ENCODE measurements at places on chromosomes 6 and 20.

DNA sequence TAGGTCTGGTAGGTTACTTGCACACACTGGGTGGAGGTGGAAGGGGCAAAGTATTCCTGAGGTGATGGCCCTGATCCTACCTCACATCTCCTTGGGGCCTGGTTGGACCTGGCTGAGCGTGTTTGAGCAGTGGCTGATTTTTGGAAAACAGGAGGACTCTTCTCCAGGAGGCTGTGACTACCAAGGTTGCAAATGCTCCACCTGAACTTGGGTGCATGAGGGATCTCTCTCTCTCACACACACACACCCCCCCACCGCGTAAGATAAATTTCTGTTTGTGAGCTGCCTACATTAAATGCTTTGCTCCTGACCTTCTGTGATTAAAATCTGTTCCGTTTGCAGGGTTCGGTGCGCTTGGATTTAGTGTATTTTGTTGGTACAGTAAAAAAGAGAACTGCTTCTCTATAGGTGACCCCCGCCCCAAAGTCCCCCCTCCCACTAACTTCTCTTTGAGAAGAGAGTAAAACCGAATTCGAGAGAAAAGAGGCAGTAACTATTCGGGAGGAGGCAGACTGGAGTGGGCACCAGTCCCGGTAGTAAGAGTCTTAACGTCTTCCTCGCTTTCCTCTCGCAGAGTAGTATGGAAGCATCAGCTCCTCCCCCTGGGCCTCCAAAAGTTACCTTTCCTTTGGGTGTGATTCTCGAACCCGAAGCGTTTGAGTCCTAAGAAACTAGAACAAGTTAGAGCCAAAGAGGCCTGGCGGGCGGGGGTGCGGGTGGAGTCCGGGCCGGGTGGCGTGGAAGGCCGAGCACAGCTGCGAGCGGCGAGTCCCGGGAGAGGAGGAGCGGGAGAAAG, 585 bp upstream of the DSE start:
- no peak for DNase-seq

DNA sequence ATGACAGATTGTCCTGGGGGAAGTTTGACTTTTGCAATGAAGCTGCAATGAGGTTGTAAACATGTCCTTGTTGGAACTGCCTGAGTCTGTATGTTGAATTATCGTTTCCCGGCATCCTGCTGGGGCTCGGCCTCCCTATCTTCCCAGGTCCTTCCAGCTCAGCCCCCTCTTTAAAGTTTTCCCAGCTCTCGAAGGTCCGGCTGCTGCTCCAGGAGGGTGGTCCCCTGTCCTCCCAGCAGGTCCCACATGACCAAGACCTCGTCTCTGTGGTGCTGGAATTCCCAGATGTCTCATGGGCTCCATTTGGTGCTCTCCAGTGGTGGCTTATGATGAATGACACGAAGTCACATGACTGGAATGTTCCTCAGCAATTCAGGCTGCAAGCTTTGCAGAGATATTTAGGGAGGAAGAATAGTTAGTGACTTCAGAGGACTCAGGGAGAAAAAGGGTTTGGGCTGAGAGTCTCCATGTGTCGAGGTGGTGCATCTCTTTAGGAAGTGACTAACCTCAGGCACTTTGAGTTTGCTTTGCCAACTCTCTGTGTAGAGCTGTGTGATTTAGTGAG, 21.4 kb downstream of the SMOC2 start:
- DNase-seq: no peak

DNA sequence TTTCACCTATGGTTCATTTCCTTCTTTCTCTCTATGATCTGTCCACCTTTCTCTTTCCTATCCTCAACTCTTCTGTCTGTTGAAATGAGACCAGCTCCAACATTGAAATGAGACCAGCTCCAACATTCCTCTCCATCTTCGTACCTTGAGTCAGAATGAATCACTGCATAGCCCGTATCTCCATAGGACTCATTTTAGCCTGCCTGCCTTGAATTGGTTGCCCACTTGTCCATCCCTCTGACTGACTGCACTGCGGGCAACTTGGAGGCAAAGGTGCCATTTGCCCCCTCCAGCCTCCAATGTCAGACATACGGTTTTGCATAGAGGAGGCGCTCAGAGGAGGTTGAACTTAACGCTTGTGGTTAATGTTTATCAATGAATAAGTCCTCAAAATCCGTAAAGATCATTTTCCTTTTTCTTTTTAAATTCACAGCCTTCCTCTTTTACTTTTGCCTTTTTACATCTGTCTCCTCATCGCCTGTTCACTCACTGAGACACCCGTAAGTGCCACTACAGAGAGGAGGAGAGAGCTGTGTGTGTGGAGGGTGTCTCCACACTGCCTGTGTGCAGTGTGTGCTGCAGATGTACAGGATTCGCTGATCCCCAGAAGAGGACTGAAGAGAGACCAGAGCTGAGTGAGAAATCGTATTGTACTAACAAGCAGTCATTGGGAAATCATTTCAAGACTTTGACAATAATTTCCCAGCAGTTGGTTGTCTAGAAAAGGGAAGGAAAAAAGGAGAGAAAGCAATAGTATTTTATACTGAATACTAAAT, 579.6 kb upstream of the MAP3K7 start:
- no peak for DNase-seq

- no peak for DNase-seq
Measured at GRCh38 chr6:85394853-85395538, 54.9 kb upstream of the NT5E start.

GRCh38 chr6:148164645-148165044, 178.0 kb upstream of the SASH1 start:
- no peak for DNase-seq

Measured in OCI-LY7 (cell line).